ENCODE measurements at places on chromosomes 12 and 14. TPM values are rescaled to one million over a fixed set of nuclear protein-coding genes. Genes with fewer than 3 reads are reported as not detected.

DNA sequence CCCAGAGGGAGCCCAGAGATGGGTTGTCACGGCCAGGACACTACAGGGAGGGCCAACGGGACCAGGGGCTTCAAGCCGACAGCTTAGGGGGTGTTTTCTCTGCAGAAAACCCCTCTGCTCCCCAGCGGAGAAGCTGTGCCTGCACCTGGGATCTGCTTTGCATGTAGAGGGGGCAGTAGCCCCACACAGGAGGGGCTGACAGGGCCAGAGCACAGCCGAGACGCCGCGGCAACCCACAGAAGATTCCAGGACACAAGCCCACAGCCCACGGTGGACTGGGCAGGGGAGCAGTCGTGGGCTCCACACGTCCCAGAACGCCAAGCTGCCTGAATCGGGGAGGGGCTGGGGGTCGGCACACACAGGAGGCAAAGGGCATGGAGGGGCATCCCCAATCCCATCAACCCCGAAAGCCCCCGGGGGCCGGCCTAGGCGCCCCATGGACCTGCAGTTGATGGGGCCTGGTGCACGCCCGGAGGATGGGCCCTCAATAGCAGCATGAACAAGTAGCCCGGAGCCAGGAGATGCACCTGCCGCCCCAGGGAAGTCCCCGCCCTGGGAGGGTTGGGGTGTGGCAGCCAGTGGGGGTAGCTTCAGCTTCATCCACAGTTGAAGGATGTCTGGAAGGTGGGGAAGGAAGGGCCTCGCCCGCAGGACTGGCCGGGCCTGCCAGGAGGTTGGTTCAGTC lies 30.5 kb upstream of the TMEM179 start:
- DNase-seq = no peak

DNA sequence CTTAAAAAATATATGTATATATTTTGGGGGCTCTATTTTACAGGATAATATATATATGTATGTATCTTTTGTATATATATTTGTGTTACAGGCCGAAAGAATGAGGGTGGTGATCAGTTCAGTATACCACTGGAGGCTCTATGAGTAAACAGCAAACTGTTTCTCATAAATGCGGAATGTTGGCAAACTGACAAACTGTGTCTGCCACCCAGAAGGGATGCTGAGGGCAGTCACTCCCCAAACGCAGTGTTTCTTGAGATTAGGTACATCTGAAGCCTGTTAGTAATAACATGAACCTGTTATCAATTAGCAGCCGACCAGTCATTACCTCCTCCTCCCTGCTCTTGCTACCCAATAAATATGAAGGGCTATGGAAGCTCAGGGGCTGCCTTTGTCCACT lies 20.8 kb downstream of the TNFAIP2 start:
- DNase-seq = no peak

The SLC15A4 gene
- total RNA-seq = 19.1 TPM

- no peak for DNase-seq
These were observed 641 bp upstream of the ASCL1 start for GRCh38 chr12:102956738-102957327.

DNA sequence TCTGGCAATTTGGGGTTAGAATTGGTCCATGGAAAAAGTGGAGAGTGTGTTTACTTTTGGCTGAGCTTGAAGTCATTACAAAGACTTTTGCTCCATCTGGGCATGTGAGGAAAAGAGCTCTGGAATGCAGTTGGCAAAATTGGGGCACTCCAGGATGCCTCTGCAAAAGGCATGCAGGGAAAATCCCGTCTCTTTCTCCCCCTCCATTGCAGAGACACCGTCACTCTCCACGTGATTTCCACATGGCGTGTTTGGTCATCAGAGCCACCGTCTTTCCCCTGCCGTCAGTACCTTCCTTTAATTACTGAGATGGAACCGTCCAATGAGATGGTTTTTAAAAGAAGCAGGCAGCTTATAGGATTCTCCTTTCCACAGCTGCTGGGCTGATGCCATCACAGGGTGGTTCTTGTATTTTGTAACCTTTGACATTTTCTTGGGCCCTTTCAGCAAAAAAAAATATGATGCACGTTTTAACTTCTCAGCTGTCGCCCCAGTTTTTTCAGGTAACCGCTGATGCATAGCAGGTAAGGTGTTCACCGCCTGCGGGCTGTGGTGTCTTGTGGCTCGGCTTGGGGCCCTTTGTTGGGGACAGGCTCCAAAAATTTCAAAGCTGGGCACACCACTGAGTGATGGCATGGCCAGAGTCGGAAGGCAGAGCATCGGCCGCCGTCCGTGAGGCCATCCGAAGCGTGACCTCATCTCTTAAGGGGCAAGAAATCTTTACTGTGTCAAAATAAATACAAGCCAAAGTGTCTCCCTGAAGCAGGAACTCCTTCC lies 68.4 kb downstream of the CACNA1C start:
- no peak for DNase-seq

- DNase-seq = no peak
These were observed 50.0 kb downstream of the SPRING1 start for GRCh38 chr12:116687888-116688287.

The PAPLN gene
- total RNA-seq = not detected

- DNase-seq = no peak
These were observed 335.1 kb downstream of the GPHN start for GRCh38 chr14:66842911-66843512.

The RNFT2 gene
- 4.1 TPM for total RNA-seq

Measured in CD8-positive, alpha-beta T cell (primary cell).